T-helper 17 cell (primary cell): ENCODE measurements at places on chromosomes 3 and 15.

DNA sequence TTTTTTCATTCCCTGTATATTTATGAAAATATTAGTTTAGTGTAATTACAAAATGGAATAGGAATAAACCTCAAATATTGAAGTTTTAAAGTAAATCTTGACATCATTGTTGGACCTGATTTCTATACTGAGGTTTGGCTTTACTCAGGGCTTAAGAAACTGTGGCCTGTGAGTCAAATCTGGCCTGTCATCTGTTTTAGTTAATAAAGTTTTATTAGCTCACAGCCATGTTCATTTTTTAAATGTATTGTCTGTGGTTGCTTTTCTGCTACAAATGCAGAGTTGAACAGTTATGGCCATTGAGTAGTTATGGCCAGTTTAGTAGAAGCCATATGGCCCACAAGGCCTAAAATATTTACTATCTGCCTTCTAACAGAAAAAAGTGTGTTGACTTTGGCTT, 80.7 kb downstream of the DIPK2A start:
- DNase-seq, result no peak

- DNase-seq, result no peak
Observed at GRCh38 chr3:22734756-22735155, 468.4 kb upstream of the UBE2E2 start.

DNA sequence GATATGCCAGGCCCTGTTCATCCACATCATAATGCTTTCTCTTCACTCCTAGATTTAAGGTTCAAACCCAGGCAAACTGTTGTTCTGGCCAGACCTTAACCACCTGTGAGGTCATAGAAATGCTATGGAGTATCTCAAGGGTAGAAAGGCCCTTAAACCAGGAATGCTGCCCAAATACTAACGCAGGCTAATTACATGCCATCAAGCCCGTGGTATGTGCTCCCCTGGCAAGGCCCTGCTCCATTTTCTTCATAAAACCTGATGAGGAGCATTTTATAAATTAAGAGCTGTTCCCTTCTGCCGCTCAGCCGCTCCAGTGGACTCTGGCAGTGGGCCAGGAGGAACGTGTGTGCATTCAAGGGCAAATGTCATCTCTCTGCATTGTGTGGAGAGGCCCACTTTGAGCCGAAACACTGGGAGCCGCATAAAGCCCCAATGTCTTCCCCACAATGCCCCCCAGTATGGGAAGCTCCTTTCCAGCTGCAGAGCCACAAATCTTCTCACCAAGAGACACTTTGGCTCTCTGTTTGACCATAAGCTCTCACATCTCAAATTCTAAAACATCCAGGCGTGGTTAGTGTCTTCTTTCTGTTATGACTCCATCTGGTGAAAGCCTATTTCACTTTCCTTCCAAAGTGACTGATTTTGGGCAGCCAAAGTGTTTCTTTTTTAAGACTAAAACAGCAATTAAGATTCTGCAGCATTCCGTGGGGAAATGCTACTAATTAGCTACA, 210.8 kb upstream of the NR2E3 start:
- DNase-seq, result no peak

GRCh38 chr3:8499181-8499611, 2.4 kb upstream of the LMCD1 start:
- DNase-seq, result no peak

DNA sequence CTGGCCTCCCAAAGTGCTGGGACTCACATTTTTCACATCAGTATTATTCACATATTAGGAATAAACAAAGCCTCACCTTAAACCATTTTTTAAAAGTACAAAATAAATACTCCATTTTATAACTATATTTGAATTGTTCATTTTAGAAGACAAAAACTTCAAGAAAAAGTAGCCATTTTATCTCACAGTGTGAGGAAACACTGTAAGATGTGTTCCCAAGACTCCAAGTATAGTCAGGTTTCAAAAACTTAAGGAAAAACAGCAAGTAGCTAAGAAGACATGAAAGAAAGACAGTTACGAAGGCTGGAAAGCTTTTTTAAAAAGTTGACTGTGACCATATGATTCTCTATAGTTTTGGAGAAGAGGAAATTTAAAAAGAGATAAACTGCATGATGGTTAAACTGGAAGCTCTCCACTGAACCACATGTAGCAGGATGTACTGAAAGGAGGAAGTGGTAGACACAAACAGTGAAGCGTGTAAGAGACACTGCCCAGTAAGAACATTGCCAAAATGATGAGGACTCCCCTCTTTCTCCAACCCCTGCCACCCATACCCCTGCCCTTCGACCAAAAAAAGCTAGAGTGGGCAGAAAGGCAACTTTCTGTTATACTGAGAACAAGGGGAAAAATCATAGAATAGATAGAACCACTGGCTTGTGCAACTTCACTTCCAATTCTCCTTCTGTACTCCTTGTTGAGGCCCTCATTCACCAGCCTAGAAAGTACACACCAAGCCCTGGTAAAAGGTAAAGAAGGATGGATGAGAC, 6.2 kb upstream of the TMF1 start:
- no peak for DNase-seq

- no peak for DNase-seq
Observed at GRCh38 chr15:100307241-100308212, 34.2 kb downstream of the ADAMTS17 start.

GRCh38 chr3:2247831-2248230, 149.2 kb downstream of the CNTN4 start:
- DNase-seq, result no peak

- no peak for DNase-seq
Observed at GRCh38 chr3:17562845-17563244, 179.6 kb downstream of the TBC1D5 start.

DNA sequence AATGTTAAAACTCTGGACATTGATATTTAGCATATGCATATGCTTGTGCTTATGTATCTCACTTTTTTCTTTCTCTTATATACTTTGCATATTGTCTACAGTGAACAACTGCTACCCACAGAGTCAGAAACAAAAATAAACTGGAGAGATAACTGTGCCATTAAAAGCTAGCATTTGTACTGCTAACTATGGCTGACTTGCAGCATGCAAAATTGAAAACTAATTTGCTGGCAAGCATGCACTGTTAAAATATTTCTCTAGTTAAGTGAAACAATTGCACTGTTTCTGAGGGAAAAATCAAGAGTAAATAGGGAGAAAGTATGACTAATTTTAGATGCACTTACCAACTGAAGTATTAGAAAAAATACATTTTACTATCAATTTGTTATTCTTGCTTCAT, 177.8 kb downstream of the CBLB start:
- DNase-seq, result no peak

DNA sequence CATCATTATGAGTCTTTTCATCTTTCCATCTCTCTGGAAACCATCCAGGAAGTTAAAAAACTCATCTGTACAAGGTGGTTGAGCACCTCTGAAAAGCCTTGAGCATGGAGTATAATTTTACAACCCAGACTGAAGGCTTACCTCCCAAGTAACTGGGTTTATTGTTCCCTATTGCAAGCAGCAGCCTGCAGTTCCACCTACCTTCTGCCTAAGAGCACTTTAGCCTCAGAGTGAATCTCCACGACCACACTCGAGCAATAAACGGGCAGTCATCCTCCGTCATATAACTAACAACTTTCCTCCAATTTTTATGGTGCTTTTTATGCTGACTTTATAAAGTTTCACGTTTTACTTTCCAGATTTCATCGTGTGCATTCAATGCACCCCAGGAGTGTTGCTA, 32.8 kb downstream of the OSBPL10 start:
- DNase-seq, result no peak

DNA sequence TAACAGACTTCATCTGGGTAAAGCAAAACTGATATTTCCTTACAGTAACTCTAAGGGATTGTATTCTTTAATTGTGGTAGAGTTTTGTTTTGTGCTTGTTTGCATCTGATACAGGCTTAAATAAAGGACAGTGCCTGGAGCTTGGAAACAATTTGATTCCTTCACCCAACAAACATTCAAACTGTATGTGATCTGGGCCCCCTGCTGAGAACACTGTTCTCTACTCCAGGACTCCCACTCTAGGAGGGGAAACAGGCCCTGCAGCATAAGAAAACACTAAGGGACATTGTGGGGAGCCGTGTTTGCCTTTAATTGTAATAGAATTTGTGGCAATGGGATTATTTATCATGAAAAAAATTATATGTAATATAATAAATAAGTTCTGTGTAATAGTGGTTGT, 56.9 kb downstream of the CTDSPL start:
- no peak for DNase-seq

DNA sequence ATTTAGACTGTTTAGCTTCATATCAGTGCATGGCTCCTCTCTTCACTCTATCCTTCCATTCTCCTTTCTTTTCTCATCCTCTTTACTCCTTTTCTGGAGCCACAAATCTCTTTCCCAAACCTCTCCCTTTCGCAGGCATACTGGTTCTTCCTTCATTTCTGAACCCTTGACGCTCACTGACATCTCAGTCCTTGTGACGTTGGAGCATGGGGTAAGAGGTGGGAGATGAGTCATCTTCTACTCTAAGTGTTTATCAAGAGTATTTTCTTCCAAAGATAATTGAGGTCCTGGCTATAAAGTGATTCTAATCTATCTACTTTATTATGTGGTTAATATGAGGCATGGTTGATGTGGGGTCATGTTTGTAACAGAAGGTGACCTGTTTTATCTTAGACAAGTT, 414.2 kb downstream of the AGBL1 start:
- no peak for DNase-seq

GRCh38 chr15:69156736-69157381, 3.6 kb upstream of the GLCE start:
- no peak for DNase-seq

DNA sequence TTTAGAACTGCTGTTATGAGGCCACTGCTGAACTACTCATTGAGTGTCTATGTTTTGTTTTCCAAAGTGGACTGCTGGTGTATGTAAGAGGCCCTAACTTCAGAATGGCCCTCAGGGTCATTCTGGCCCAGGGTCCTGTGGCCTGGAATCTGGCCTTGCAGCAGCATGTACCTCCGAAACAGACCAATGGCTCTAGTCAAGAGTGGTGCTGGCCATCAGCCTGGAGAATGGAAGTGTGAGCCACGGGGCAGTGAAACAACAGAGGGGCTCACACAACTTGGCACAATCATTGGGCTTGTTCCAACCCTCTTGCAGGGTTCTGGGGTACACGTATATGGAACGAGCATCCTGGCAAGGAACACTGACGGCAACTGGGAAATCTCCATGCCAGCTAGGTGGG, 40.5 kb downstream of the SCN5A start:
- no peak for DNase-seq

DNA sequence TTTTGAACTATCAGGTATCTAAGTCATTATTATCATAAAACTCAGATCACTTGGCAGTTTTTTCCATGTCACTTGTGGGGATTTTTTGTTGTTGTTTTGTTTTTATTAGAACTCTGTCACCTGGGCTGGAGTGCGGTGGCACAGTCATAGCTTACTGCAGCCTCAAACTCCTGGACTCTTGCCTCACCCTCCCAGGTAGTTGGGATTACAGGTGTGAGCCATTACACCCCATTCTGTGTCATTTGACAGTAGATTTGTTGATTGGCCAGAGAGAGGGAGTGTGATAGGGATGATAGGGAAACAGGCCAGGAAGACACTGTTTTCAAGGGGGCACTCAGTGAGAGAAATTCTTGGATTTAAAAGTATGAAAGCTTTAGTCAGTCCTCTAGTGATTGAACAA, 54.7 kb upstream of the SCAANT1 start:
- DNase-seq, result no peak

GRCh38 chr3:171809611-171809860, 747 bp downstream of the PLD1 start:
- DNase-seq, result no peak

GRCh38 chr3:111585217-111585616, 9.9 kb downstream of the ZBED2 start:
- DNase-seq, result no peak

DNA sequence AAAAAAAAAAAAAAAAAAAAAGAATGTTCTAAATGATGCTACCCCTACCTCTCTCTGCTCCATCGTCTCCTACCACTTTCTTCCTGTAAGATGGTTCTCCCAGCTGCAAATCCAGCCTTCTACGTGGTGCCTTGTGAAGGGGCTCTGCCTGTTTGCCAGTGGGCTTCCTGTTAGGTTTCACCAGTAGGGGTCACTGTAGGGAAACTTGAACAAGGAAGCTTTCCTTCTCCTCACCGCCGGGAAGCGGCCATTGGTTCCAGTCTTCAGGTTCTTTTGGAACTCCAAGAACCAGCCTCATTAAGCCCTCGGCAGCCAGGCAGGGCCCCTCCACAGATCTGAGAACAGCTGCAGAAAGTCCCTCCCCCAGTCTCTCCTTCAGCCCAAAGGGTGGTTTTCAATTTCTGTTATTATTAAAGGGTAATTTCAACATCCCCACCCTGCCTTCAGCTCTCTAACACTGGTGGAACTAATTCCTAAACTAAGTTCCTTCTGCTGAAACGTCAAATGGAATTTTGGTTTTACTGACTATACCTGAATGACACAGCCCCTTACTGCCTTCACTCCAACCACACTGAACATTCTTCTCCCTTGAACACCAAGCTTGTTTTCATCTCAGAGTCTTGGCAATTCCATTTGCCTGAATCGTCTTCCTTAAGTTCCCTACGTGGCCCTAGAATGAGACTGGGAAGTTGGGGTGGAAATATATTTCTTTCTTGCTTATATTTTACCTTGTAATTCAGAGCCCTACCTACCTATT, 13.5 kb downstream of the MCCC1 start:
- DNase-seq, result no peak

- no peak for DNase-seq
Observed at GRCh38 chr15:51200792-51201191, 106.1 kb upstream of the TNFAIP8L3 start.

- no peak for DNase-seq
Observed at GRCh38 chr3:163555918-163556317, 1522.4 kb downstream of the SI start.

- DNase-seq, result no peak
Observed at GRCh38 chr3:10173926-10174435, 9.3 kb downstream of the IRAK2 start.

GRCh38 chr3:108150200-108150599, 59.4 kb upstream of the CD47 start:
- no peak for DNase-seq

GRCh38 chr3:163812006-163812405, 1266.3 kb downstream of the SI start:
- no peak for DNase-seq

DNA sequence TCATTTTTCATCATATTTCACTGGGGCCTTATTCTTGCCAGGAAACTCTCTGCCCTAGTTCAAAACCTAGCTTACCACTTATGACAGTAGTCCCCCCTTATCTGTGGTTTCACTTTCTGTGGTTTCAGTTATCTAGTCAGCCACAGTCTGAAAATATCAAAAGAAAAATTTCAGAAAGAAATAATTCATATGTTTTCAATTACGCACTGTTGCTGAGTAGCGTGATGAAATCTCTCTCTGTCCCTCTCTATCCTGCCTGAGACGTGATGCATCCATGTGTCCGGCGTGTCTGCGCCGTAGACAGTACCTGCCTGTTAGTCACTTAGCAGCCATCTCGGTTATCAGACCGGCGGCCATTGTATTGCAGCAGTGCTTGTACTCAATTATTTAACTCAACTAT, 369.9 kb upstream of the MCTP2 start:
- DNase-seq, result no peak

- DNase-seq, result no peak
Observed at GRCh38 chr3:138833899-138834595, 681 bp downstream of the PIK3CB start.

- DNase-seq, result no peak
Observed at GRCh38 chr3:160545504-160545871, 19.9 kb downstream of the KPNA4 start.

- DNase-seq, result no peak
Observed at GRCh38 chr3:185939721-185940120, 1.9 kb upstream of the TRA2B start.
